ENCODE measurements at places on chromosomes 7 and 10. TPM values are rescaled to one million over a fixed set of nuclear protein-coding genes. Genes with fewer than 3 reads are reported as not detected.

ZDHHC4 gene
- total RNA-seq = 29.3 TPM

IL15RA gene
- 18.1 TPM for total RNA-seq

SLC39A12 gene
- total RNA-seq = not detected

PDE6C gene
- not detected for total RNA-seq

FAM25G gene
- total RNA-seq = not detected

MALRD1 gene
- not detected for total RNA-seq

DENND2A gene
- total RNA-seq = not detected

BMPER gene
- total RNA-seq = not detected

KIN gene
- total RNA-seq = 17.5 TPM

CLIP2 gene
- 1.5 TPM for total RNA-seq

GAD2 gene
- total RNA-seq = not detected

GIMAP8 gene
- 22.3 TPM for total RNA-seq

ABCC2 gene
- total RNA-seq = 0.97 TPM

CHPF2 gene
- 34.7 TPM for total RNA-seq

HIPK2 gene
- 17.0 TPM for total RNA-seq

FAM25C gene
- not detected for total RNA-seq

PPP1R9A gene
- total RNA-seq = not detected

ENKUR gene
- not detected for total RNA-seq

PON3 gene
- total RNA-seq = not detected

PDK4 gene
- total RNA-seq = not detected

TAS2R41 gene
- total RNA-seq = not detected

EVX1 gene
- not detected for total RNA-seq

DNAJB9 gene
- 9.4 TPM for total RNA-seq

SEMA3E gene
- not detected for total RNA-seq

SPAM1 gene
- total RNA-seq = not detected

CEP55 gene
- total RNA-seq = 81.1 TPM

BMI1 gene
- 26.2 TPM for total RNA-seq

NODAL gene
- not detected for total RNA-seq

OR2A12 gene
- not detected for total RNA-seq

TMUB1 gene
- total RNA-seq = 82.6 TPM

CUTC gene
- 24.0 TPM for total RNA-seq

THSD7A gene
- not detected for total RNA-seq

IKZF1 gene
- 374 TPM for total RNA-seq

BAG3 gene
- total RNA-seq = 14.7 TPM

SPDYE16 gene
- total RNA-seq = 0.18 TPM

EIF5AL1 gene
- total RNA-seq = 0.83 TPM

ZMIZ2 gene
- 80.7 TPM for total RNA-seq

CALCR gene
- total RNA-seq = not detected

CDCA7L gene
- total RNA-seq = 66.4 TPM

GIMAP2 gene
- 82.9 TPM for total RNA-seq

GOT1 gene
- 37.1 TPM for total RNA-seq

UCMA gene
- not detected for total RNA-seq

VAX1 gene
- total RNA-seq = not detected

FOXP2 gene
- not detected for total RNA-seq

SIRT1 gene
- total RNA-seq = 21.9 TPM

HOXA13 gene
- not detected for total RNA-seq
